ENCODE measurements at places on chromosomes 7 and 10.

DNA sequence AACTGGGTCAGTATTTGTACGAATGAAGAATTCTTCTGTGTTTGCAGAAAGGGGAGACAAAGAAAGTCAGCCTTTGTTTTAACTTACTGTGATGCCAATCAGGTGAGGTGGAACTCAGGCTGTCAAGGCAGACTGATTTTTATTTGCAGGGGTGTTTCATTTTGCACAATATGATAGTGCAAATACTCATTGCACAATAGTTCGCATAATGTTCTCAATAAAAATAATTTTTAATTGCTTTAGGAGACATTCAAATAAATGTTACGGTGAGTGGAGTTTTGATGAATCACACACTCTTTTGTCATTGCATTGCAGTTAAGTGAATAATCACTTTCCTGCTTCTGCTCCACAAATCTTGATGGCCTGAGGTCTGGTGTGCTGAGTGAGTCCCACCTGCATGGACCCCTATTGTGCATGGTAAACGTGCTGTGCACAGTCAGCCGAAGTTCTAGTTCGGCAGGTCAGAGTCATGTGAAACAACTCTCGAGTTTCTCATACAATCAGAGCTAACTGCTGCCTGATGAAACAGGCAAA, 141.3 kb upstream of the FZD8 start:
- DNase-seq = no peak

DNA sequence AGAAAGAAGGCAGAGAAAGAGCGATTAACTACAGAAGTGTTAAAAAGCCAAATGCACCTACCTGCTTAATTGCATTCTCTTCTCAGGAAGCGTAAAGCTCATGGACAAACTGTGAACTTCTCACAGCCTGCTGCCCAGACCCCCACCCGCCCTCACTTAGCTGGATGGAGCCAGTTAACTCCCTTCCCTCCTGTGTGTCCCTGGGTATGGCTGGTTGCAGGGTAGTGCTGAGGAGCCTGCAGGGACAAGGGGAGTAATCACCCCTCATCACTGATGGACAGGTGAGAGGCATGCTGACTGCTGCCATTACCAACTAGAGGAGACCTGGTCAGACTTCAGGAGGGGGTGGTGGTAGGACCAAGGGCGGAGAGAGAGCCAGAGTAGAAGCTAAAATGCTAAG, 37.5 kb downstream of the ENO4 start:
- no peak for DNase-seq

DNA sequence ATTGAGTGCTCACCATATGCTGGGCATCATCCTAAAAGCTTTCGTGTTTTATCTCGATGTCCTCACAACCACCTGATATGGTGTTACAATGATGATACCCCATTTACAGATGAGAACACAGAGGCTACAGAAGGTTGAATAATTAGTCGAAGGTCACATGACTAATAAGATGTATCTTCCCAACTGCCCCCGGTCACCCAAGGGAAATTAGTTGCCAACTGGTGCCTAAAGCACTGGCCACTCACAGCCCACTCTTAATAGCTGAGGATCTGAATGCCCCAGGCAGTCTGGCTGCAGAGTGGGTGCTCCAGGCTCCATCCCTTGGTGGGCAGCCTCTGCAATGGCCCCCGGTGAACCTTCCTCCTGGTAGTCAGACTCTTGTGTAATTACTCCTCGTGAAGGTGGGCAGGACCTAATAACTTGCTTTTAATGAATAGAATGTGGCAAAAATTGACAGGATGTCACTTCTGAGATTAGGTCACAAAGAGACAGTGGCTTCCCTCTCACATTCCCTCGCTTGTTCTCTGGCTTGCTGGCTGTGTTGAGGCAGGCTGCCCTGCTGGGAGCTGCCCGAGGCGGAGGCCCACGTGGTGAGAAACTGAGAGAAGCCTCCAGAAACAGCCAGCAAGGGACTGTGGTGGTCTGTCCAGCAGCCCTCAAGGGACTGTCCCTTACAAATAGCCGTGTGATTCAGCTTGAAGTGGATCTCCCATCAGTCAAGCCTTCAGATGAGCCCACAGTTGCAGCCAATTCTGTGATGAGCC, 109.4 kb downstream of the ARHGAP22 start:
- DNase-seq = no peak

GRCh38 chr10:96619796-96620773, 33.3 kb upstream of the TM9SF3 start:
- DNase-seq = no peak

GRCh38 chr7:128875523-128875948, 12.9 kb downstream of the ATP6V1F start:
- no peak for DNase-seq

Measured in GM12878 (cell line).